ENCODE measurements at places on chromosomes 2 and 18.
A peak's percentile ranks its signal among the peaks of the same experiment; 100 is the strongest.

DNA sequence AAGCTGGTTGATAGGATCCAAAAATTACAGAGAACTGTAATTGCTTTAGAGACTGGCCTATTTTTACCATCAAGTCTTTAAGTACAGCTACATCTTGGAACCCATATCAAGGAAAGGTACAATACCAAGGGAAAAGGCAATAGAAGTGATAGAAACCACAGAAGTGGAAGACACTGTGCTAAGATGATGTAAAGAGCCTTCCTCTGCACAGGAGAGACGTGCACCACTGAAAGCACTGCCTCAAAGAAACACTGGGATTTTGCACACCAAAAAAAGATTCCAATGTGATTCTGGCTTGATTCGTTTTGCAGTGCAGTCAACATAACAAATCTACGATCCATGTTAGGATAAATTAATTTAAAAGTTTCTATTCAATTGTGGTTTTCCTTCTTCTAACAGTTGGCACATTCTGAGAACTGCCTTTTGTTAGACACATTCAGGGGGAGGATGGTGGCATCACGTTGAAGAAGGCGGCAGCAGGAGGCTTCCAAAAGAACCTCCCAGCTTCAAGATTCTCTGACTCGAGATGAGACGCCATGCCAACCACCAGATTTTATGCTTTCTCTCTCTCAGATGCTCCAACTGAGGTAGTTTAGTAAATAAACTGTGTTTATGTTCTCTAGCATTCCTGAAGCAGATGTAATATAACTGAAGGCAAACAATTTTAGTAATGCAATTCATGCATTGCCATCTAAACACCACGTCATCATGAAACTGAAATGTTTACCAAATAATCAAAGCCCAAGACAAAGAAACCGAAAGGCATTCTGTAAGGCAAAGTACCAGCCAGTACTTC lies 102.9 kb downstream of the BCL2 start:
- DNase-seq = no peak

- DNase-seq = no peak
Observed at GRCh38 chr18:10398571-10398970, 55.9 kb upstream of the APCDD1 start.

DNA sequence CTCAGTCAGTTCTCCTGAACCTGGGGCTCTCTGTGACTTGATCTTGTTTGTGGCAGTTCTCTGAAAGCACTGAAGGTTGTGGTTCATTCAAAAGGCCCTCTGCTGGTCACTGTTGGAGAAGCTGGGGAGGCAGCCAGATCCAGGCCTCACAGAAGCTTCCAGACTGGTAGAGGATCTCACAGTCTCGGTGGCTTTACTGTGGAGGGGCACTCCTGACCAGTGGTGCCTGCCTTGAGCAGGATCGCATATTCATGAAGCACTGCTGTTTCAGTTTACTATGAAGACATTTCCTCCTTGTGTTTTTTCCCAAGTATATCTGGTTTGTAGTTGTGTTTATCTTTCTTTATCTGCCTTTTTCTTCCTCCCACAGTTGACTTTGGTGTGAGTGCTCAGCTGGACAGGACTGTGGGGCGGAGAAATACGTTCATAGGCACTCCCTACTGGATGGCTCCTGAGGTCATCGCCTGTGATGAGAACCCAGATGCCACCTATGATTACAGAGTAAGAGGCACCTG lies 133.9 kb downstream of the MAP4K4 start:
- peak; percentile 6 for DNase-seq

DNA sequence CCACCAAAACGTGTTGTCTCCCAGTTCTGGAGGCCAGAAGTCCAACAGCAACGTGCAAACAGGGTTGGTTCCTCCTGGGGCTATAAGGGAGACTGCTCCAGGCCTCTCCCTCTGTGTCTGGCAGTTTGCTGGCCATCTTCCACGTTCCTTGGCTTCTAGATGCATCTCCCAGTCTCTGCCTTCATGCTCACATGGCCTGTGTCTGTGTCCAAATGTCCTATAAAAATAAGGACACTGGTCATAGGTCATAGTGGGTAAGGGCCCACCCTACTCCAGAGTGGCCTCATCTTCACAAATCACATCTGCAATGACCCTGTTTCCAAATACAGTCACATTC lies 69.4 kb upstream of the TAF1B start:
- no peak for DNase-seq

- no peak for DNase-seq
Observed at GRCh38 chr2:1495676-1496358, 82.6 kb downstream of the TPO start.

DNA sequence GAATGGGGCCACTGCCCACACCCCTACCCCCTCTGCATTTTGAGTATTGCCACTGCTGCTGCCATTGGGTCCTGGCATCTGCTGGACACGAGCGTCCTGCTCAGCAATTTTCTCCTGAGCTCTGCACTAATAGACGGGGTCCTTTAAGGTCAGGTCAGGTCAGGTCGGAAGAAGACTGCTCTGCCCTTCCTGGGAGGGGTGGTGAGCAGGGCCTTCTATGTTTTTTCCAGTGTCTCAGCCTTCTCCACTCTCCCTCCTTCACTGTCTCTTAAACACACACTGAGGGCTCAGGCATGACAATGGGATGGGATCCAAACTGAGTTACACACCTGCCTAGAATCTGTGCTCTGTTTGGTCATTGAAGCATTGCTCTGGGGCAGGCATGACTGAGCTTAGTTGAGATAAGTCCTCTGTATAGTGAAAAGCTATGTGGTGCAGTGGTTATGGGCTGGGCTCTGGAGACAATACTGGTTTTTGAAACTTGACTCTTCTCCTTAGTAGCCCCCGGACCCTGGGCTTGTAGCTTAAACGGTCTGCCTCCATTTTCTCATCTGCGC lies 10.6 kb downstream of the MYO1B start:
- no peak for DNase-seq

DNA sequence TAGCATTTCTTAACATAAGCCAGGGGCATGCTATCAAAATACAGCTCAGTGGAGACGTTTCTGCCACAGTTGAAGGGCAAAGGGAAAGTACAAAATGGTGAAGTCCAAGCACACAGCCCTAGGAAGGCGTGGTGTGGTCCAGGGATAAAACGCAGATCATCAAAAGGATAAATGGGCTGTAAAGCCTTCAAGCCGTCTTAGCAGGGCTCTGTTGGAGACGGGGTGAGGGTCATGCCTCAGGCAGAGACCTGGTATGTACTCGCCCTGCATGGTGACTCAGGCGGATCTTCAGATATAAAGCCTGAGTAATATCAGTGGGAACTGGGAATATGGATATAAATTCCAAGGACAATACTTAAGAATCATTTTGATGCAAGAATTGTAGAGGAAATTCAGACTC lies 61.2 kb downstream of the NGEF start:
- no peak for DNase-seq

DNA sequence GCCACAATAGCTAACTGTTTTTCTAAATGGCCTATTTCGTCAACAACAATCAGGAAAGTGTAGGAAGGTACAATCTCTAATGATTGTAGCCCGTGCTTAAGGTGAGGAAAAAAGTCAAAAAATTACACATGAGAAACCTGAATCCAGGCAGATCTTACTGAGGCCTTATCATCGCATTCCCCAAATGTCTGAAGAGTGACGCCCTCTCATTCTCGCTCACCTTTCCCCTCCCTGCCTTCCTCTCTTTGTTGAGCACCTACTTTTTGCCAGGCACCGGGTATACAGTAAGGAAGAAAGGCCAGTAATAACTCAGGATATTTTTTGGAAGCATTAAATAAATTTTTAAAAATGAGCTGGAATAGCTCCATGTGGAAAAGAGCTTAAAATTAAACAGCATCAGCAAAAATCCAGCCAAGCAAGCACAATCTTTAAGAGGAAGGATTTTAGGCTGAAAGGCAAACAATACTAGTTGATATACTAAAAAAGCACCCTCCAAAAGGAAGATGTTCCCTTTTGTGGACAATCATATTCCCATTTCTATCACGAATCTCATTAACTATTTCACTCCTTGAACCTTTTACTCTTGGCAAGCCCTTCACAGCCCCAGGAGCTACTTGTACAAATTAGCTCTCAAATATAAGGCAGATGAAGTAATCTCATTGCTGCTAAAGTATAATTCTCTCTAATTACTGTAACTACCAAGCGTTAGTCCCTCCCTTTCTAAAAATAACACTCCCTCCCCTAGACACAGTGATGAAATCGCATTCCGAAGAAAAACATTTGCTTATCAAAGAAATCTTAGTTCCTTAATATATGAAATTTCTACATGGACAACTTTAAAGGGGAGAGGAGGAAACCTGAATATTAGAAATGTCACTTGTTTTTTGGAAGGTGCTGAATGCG lies 40.0 kb downstream of the STAT1 start:
- no peak for DNase-seq

DNA sequence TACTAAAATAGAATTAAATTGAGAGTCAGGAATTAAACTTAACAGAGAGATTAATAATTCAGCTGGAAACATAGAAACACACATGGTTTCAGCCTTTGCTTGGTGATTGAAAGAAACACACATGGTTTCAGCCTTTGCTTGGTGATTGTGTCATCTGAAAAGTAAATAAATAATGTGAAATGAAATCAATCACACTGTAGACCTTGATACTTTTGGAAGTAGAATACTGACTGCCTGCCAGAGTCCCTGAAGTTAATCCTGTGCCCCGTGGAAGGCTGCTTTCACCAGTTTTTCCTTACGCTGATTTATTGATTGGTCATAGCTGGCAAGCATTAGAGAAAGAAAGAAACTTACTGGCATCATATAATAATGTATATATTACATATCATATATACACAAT lies 1252.7 kb upstream of the FAM98A start:
- no peak for DNase-seq

GRCh38 chr18:65347446-65347845 lies 403.4 kb upstream of the CDH7 start:
- no peak for DNase-seq

- DNase-seq = no peak
Observed at GRCh38 chr2:109638795-109639194, 24.6 kb downstream of the SOWAHC start.

GRCh38 chr2:217515615-217516309 lies 487.0 kb downstream of the TNS1 start:
- no peak for DNase-seq

- DNase-seq = no peak
Observed at GRCh38 chr2:197332641-197333040, 22.1 kb upstream of the ANKRD44 start.

DNA sequence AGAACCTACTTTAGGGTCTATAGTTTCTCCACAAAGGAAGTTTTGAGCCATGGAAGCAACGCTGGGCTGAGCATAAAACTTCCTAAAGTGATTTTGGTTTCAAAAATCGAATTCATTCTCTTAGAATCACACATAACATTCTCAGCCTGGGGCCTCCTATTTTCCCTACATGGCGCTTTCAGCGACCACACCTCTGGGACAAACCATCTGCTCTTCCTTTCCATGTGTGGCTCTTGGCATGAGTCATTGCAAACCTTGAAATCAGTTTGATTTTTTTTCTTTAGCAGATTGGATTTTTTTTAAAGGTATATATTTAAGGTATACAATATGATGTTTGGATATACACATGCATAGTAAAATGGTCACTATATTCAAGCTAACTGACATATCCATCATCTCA lies 72.5 kb upstream of the APCDD1 start:
- no peak for DNase-seq

- DNase-seq = no peak
Observed at GRCh38 chr2:12720754-12721378, 4.1 kb downstream of the TRIB2 start.

DNA sequence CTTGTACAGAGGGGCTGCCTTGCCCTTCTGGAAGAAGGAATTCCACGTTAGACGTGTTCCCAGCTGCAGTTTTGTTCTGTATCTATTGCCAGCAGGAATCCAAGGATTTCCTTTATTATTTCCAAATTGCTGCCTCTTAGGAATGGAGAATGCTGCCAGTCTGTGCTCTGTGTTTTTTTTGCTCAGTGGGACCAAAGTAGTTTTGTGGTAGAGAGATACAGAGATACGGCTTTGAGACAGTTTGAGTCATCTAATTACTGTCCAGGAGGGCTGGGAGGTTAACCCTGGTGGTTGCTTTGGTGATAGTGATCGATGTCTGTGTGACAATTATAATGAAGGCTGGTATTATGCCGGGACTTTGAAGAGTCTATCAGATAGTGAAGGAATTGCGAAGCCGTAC lies 26.3 kb downstream of the ASAP2 start:
- no peak for DNase-seq

- no peak for DNase-seq
Observed at GRCh38 chr2:71876542-71877451, 270.9 kb downstream of the CYP26B1 start.

DNA sequence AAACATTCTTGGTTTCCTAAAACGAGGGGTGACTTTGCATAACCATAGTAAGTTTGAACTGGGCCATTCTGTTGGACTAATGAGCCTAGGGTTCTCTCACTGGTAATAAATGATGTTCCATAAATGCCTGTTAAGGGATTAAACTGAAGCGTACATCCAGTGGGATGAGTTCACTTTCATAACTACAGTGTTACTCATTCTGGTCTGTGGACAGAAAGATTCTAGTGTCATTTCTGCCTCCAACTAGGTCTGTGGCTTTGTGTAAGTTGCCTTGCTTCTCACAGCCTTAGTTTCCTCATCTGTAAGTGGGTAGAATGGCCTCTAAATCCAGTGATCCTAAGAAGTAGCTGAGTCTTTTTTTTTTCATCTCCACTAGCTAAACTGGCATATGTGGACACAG lies 1860.6 kb upstream of the PIK3C3 start:
- no peak for DNase-seq

DNA sequence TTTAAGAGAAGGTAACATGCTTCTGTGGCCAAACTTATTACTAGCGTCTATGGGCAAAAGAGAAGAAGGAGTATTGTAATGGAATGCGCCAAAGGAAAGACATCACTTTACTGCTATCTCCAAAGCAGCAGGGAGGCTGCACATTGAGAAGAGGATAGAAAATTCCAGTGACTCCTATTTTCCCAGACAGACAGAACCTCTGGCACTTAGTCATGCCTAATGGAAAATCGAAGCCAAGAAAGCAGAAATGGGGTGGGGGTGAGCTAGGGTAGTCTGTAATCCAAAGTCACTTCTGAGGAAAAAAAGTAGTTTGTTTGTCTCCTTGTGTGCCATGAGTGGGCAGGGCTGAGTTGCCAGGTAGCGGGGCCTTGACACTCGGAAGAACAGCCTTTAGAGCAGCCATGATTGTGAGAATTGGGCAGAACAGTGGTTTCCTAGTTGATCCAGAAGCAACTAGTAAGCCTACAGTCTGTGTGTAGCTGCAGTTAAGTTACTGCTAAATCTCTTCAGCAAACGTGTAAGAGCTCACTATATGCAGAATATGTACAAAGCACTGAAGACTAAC lies 79.4 kb upstream of the FOSL2 start:
- no peak for DNase-seq

GRCh38 chr2:71925268-71926088 lies 222.2 kb downstream of the CYP26B1 start:
- no peak for DNase-seq

GRCh38 chr18:32812342-32812741 lies 39.5 kb upstream of the KLHL14 start:
- no peak for DNase-seq

GRCh38 chr2:217147818-217148217 lies 288.0 kb upstream of the TNP1 start:
- DNase-seq = no peak

GRCh38 chr2:35033748-35034147 lies 1321.8 kb upstream of the CRIM1 start:
- no peak for DNase-seq

- DNase-seq = no peak
Observed at GRCh38 chr2:22520369-22521288, 864.4 kb upstream of the KLHL29 start.

GRCh38 chr2:63651356-63651755 lies 62.6 kb downstream of the MDH1 start:
- DNase-seq = no peak
